ENCODE measurements at places on chromosomes 1 and 21. TPM values are rescaled to one million over a fixed set of nuclear protein-coding genes. Genes with fewer than 3 reads are reported as not detected.

DNA sequence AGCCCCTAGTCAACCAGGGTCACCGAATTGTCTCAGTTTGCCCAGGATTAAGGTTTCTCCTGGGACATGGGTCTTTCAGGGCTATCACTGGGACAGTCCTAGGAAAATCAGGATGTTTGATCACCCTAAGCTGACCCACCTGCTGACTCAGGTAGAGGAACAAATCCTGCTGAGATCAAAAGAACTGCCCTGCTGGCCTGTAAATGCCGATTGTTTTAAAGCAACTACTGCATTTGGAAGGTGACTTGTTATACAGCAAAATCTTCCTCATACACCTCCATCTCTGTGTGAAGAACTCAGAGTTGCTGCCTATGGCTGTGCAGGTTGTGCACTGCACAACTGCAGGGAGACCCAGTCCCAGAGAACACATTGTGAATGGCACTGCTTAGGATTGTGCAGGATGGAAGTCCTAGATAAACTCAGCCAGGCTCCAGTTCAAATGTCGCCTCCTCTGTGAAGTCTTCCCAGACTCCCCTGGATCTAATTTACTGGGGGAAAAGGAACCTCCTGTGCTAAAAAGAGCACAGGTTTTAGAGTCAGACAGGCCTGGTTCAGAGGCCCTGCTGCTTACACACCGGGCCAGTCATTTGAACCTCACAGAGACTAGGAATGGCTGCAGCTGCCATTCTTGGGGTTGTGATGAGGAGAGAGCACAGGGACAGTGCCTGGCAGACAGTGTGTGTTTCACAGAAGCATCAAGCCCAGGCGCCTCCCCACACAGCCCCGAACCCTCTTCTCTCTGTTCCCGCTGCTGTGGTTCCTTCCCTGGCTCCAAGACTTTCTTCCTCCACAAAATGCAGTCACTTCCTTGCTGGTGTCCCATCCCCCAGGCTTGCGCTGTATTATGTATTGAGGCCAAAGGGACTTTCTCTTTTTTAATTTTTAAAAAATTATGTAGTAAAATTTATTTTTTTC is 23.2 kb upstream of the LRP8 start:
- DNase-seq = no peak

Gene DPH5
- polyA plus RNA-seq = 79.6 TPM

DNA sequence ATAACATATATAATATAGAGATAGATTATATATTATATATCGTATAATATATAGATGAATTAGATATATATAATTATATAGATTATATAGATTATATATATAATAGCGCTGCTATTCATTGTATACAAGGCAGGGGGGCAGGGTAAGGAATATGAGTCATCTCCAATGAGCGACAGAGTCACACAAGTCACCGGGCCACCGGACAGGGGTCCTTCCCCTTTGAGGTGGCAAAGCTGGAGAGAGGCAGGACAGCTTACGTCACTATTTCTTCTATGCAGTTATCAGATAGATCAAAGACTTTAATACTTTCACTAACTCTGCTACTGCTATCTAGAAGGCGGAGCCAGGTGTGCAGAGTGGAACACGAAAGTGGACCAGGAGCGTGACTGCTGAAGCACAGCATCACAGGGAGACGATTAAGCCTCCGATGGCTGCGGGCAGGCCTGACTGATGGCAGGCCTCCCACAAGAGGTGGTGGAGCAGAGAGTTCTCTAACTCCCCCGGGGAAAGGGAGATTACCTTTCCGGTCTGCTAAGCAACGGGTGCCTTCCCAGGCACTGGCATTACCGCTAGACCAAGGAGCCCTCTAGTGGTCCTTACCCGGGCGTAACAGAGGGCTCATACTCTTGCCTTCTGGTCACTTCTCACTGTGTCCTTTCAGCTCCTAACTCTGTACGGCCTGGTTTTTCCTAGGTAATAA is 2154.7 kb downstream of the MRPL39 start:
- DNase-seq = no peak

Gene NFASC
- polyA plus RNA-seq = not detected

DNA sequence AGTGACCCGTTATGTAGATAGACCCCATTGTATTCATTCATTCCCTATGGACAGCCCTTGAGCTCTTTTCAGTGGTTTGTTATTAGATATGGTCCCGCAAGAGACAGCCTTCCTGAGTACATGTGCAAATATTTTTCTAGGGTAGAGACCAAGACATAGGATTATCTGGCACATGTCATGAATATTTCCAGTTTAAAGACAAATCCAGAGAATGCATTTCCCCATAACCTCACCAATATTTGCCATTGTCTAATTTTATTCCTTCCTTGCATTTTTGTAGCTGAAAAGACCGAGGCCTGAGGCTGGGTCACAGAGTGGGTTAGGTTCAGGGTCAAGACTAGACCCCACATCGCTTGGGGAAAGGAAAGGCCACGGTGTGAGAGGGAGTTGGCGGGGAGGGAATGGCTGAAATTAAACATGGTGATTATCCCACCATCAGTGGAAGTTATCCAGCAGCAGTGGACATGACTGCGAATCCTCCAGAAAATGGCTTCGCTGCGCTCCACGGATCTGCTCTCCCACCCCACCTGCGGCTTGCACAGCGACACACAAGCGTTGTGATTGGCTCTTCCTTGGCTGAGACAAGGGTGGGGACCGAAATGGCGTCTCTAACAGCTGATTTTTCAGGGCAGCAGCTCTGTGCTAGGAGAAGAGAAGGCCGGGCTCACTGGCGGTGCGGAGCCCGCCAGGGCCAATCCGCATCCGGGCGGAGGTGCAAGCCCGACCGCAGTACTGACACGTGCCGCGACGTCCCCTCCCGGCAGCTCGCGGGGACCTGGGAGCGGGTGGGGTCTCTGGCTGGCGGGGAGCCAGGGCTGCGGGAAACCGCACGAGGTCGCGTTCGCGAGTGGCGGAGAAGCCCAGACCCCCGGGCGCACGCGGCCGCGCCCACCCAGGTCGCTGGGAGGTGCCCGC is 16.1 kb upstream of the STMN1 start:
- no peak for DNase-seq

- no peak for DNase-seq
Observed at GRCh38 chr1:235500971-235501540, 3.2 kb downstream of the B3GALNT2 start.

DNA sequence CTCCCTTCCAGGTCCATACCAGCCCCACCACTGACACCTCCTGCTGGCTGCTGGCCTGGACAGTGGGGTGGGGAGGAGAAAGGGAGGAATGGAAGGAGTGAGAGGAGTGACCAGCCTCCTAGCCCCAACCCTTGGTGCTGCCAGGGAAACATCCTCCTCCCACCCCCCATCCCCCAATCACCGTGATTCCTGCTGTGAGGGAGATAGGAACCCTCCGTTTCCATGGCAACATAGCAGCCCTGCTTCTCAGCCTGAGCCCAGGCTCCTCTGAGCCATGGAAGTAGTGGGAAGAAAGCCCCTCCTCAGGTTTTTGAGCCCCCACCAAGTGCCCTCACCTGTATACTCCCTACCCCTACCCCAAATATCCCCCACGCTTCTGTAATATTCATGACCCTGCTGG is 44.4 kb upstream of the SCMH1 start:
- no peak for DNase-seq

Gene ALPL
- 0.12 TPM for polyA plus RNA-seq

- no peak for DNase-seq
Observed at GRCh38 chr1:7346600-7347570, 424.2 kb upstream of the VAMP3 start.

- no peak for DNase-seq
Observed at GRCh38 chr1:109254621-109255096, 5.3 kb downstream of the CELSR2 start.

- no peak for DNase-seq
Observed at GRCh38 chr1:19628879-19629278, 15.2 kb upstream of the NBL1 start.

DNA sequence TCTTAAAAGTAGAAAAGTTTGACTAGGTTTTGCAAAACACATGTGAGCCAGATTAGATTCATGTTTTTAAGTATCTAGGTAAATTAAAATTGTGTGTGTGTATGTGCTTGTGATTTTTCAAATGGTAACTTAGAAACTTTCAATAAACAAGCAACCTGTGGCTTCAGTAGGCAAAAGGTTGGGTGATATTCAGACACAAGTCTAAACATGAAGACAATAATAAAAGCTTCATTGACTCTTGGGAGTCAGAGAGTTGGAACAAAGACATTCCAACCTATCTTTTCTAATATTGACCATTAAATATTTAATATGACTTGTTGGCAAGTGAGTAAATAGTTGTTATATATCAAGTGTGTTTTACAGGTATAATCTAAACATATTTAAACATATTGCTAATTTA is 1049.6 kb upstream of the ADGRL4 start:
- no peak for DNase-seq

Gene NECTIN4
- polyA plus RNA-seq = 9.2 TPM

Gene KRTAP11-1
- not detected for polyA plus RNA-seq

GRCh38 chr1:228075801-228076271 is 6.7 kb upstream of the ARF1 start:
- DNase-seq = no peak

DNA sequence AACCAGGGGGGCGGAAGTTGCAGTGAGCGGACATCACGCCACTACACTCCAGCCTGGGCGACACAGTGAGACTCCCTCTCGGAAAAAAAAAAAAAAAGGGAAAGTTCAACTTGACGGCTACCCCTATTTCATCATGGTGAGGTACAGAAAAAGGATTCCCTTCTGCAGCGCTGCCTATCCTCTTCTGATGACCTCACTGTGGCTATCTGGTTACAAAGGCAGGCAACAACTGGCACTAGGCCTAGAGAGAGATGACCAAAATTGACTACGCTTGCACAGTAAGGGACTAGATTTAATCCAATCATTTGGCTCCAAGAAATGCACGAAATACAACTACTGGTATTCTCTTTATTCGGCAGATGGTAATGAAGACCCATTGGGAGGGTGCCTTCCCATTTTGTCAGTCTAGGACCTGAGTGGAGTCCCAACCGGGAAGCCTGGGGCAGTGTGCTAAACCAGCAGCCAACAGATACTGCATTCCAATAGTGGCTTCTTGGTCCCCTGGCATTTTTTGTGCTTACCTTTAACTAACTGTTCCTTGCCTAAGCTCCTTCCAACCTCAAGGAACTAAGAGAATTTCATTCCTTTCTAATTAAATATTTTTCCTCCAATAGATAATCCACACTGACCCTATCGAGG is 36.6 kb downstream of the ITPKB start:
- DNase-seq = no peak

Gene CHI3L1
- 0.09 TPM for polyA plus RNA-seq

DNA sequence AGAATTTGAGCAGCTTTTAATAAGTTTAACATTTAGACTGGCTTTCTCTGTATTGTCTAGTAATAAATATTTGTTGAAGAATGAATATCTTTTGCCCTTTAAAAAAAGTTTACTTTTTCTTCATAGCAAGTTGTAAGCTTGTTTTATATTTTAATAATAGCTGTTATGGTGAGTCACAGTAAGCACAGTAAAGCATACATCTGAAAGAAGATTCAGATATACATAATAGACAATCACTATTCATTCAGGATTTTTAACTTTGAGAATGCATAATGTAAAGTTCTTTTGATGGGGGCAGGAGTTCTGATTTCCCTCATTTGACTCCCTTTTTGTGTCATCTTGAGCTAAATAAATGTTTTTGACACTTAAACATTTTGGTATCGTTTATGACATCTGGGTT is 66.0 kb downstream of the ZMYM4 start:
- no peak for DNase-seq

DNA sequence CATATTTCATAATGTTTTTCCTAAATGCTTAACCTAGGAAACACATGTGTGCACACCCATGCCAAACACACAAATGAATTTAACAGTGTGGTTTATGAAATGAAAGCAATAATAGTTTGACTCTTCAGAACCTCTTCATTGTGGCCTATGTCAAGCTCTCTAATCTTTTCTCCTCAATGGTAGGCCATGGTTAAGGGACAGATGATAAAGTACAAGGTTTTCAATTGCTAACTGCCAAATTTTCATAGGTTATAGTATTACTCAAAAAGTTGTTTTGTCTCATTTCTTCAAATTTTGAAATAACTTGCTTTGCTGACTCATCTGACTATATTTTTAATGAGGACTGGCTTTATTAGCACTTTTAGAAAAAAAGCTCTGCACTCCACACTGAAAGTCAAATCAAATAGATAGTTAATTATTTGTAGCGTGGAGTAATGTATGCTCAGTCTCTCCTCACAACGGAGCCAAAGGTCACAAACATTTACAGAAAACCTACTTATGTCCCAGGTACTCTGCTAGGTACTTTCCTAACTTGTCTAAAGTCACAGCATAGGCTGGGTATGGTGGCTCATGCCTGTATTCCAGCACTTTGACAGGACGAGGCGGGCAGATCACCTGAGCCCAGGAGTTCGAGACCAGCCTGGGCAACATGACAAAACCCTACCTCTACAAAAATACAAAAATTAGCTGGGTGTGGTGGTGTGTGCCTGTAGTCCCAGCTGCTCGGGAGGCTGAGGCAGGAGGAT is 3.0 kb upstream of the ADCY10 start:
- peak; percentile 92 for DNase-seq

GRCh38 chr1:195717651-195718050 is 890.6 kb downstream of the KCNT2 start:
- DNase-seq = no peak

Gene SORT1
- 93.0 TPM for polyA plus RNA-seq

- no peak for DNase-seq
Observed at GRCh38 chr1:95340061-95340460, 106.1 kb downstream of the RWDD3 start.

Gene UMODL1
- not detected for polyA plus RNA-seq

Measured in HepG2 (cell line).